Naive thymus-derived CD4-positive, alpha-beta T cell (primary cell): ENCODE measurements at places on chromosomes 5 and 9.

DNA sequence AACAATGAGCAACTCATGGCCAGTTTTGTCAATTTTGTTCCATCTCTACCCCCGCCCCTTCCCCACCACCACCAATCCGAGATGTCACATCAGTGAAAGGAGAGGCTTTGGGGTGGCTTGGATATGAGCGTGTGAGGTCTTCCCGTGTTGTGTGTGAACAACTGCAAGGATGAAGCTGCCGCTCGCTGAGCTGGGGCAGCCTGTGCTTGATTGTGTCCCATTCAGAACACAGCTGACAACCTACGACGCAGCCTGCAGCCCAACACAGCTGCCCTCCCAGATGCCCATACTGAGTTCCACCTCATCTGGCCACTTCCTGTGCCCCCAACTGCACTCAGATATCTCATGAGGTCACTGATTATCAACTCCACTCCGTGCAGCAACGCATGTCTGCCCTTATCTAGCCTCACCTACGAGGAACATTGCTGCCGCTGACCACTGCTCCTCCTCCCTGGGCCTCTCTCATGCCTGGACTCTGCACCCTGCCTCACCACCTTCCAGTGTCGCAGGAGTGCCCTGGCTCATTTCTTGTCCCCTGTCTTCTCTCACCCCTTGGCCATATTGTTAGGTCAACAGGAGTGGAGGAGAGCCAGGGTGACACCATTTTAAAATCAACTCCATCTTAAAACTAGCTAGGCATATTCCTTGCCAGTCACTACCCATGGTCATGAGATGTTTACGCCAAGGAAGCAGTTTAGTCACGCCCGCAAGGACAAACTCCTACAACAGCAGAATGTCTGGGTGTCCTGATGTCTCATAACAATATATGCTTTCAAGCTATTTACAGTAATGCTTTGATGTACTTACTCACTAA is 7.3 kb upstream of the IL4 start:
- no peaks in the 10 kb centered on the region for H3K27me3 ChIP-seq
- no peaks in the 10 kb centered on the region for H3K36me3 ChIP-seq
- H3K27ac ChIP-seq, result no peak overlapping the region
- no peak overlapping the region for H3K4me3 ChIP-seq
- no peak for DNase-seq

- no peaks in the 10 kb centered on the region for H3K27me3 ChIP-seq
- no peak overlapping the region for H3K27ac ChIP-seq
- H3K4me3 ChIP-seq, result no peak overlapping the region
- no peaks in the 10 kb centered on the region for H3K4me1 ChIP-seq
These were observed 7.6 kb downstream of the CRAT start for GRCh38 chr9:129102791-129103594.

DNA sequence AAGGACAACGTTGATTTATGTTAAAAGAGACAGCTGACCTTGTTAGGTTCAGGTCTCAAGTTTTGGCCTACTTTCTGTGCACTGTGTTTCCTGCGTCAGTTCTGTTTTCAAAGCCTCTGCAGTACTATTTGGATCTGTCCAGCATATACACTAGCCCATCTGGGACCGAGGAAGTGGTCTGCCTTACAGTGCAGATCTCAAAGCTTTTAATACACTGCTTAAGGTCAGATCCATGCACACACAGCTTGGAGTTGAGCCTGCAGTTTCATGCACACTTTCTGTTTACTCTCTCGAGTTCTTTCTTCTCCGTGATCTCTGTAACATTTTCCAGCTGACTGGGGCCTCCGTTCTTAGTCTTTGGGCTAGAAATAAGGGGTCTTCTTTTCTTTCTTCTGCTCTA is 24.1 kb downstream of the CARTPT start:
- H3K36me3 ChIP-seq, result no peaks in the 10 kb centered on the region
- no peak for DNase-seq
- no peaks in the 10 kb centered on the region for H3K4me1 ChIP-seq
- H3K4me3 ChIP-seq, result no peak overlapping the region
- no peaks in the 10 kb centered on the region for H3K27me3 ChIP-seq

- no peaks in the 10 kb centered on the region for H3K4me1 ChIP-seq
- no peak overlapping the region for H3K4me3 ChIP-seq
- H3K36me3 ChIP-seq, result no peaks in the 10 kb centered on the region
- H3K27ac ChIP-seq, result no peak overlapping the region
- no peak for DNase-seq
These were observed 102.0 kb upstream of the TSLP start for GRCh38 chr5:110969502-110969901.

GRCh38 chr5:132369007-132369473 is 470 bp upstream of the SLC22A5 start:
- H3K27ac ChIP-seq, result peak overlapping the region; percentile 91
- peaks cover 11% of the 10 kb centered on the region for H3K4me1 ChIP-seq
- H3K4me3 ChIP-seq, result peak overlapping the region; percentile 72
- DNase-seq, result no peak
- H3K36me3 ChIP-seq, result peaks cover 4% of the 10 kb centered on the region
- H3K27me3 ChIP-seq, result no peaks in the 10 kb centered on the region

- H3K4me1 ChIP-seq, result no peaks in the 10 kb centered on the region
- H3K27ac ChIP-seq, result no peak overlapping the region
- DNase-seq, result no peak
- no peaks in the 10 kb centered on the region for H3K36me3 ChIP-seq
- H3K4me3 ChIP-seq, result no peak overlapping the region
These were observed 177.3 kb upstream of the C9orf72 start for GRCh38 chr9:27750566-27750965.

GRCh38 chr5:104456122-104456521 is 893.5 kb upstream of the NUDT12 start:
- H3K36me3 ChIP-seq, result no peaks in the 10 kb centered on the region
- H3K4me3 ChIP-seq, result no peak overlapping the region
- H3K27me3 ChIP-seq, result no peaks in the 10 kb centered on the region
- no peak overlapping the region for H3K27ac ChIP-seq
- no peak for DNase-seq

- H3K27ac ChIP-seq, result no peak overlapping the region
- H3K36me3 ChIP-seq, result no peaks in the 10 kb centered on the region
- DNase-seq, result no peak
These were observed 302.4 kb downstream of the NR3C1 start for GRCh38 chr5:143101121-143101520.

GRCh38 chr9:70069704-70070103 is 26.1 kb downstream of the MAMDC2 start:
- DNase-seq, result no peak
- H3K4me1 ChIP-seq, result no peaks in the 10 kb centered on the region
- no peak overlapping the region for H3K4me3 ChIP-seq
- no peaks in the 10 kb centered on the region for H3K36me3 ChIP-seq

- no peak overlapping the region for H3K27ac ChIP-seq
- DNase-seq, result no peak
- no peak overlapping the region for H3K4me3 ChIP-seq
- no peaks in the 10 kb centered on the region for H3K27me3 ChIP-seq
- H3K36me3 ChIP-seq, result no peaks in the 10 kb centered on the region
These were observed 12.0 kb upstream of the SVEP1 start for GRCh38 chr9:110591526-110591925.

- no peaks in the 10 kb centered on the region for H3K27me3 ChIP-seq
- H3K4me3 ChIP-seq, result no peak overlapping the region
- no peaks in the 10 kb centered on the region for H3K36me3 ChIP-seq
- DNase-seq, result no peak
- no peaks in the 10 kb centered on the region for H3K4me1 ChIP-seq
These were observed 142.5 kb downstream of the RNF180 start for GRCh38 chr5:64308135-64308534.

- no peak overlapping the region for H3K27ac ChIP-seq
- no peak for DNase-seq
- H3K4me3 ChIP-seq, result no peak overlapping the region
- no peaks in the 10 kb centered on the region for H3K36me3 ChIP-seq
- H3K4me1 ChIP-seq, result no peaks in the 10 kb centered on the region
- H3K27me3 ChIP-seq, result no peaks in the 10 kb centered on the region
These were observed 480.4 kb downstream of the CCDC171 start for GRCh38 chr9:16033253-16033652.

DNA sequence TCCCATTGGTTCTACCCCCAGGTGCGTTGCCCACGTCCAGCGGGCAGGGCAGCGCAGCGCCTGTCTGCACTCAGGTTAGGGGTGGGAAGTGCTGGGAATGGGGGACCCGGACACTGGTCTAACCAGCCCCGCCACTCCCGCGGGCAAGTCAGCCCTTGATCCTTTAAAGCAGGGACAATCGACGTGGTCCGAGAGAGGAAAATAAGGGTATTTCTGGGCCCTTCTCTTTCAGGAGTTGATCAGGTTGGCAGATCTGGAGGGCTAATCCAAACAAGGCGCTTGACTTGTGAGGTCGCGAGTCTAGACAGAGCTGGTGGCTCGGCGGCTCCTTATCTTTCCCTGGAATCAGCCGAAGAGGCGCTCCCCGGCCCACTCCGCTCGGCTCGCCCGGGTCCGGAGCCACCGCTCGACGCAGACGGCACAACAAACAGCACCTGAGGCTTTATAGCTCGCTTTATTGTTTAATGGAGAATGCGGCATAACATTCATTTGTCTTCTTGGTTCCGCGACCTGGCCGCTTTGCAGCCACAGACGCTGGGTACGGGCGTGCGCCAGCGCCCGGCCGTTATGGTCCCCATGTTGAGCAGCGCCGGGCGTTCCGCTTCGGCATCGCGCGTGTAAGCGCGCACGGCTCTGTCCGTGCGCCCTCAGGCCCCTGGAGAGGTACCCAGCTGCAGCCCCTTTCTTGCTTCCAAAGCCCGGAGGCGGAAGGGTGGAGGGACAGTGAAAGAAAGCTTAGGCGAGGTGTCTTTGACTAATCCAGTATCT is 15.8 kb downstream of the ISL1 start:
- no peaks in the 10 kb centered on the region for H3K36me3 ChIP-seq
- no peaks in the 10 kb centered on the region for H3K4me1 ChIP-seq
- H3K27ac ChIP-seq, result no peak overlapping the region
- no peaks in the 10 kb centered on the region for H3K27me3 ChIP-seq
- no peak overlapping the region for H3K4me3 ChIP-seq

GRCh38 chr5:135400866-135401265 is 1.8 kb upstream of the MACROH2A1 start:
- H3K4me3 ChIP-seq, result no peak overlapping the region
- H3K27me3 ChIP-seq, result no peaks in the 10 kb centered on the region
- DNase-seq, result no peak
- no peaks in the 10 kb centered on the region for H3K36me3 ChIP-seq

DNA sequence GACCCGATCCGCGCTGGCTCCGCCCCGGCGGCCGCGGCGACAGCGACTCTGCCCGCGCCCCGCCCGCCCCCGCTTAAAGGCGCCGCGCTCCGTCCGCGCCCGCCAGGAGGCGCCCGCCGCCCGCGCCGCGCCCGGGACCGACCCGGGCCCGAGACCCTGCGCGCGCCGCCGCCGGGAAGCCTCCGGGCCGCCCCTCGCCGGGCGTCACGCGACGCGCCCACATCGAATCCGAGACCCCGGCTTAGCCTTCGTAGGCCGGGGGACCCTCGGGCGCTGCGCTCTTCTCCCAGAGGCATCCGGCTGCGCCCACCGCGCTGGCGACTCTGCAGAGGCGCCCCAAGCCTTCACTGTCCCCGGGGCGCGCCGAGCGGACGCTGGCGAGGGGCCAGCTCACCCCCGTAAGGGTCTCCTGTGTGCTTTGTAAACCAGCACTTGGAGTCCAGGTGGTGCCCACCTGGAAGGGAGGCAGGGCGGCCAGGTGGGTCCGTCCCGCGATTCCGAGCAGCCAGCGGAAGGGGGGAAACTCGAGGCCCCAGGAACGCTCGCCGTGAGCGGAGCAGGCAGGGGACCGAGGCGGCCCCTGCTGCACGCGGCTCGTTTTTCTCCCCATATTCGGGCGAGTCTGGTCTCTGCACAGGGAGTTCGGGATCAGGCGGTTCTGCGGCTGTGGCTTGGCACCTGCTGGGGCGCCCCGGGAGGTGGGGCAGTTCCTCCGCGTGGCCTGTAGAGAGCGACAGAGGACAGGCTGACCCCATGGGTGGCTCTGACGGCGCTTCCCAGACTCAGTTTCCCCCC is 423 bp upstream of the ABCA2 start:
- no peaks in the 10 kb centered on the region for H3K27me3 ChIP-seq
- H3K36me3 ChIP-seq, result no peaks in the 10 kb centered on the region
- DNase-seq, result peak; percentile 56

DNA sequence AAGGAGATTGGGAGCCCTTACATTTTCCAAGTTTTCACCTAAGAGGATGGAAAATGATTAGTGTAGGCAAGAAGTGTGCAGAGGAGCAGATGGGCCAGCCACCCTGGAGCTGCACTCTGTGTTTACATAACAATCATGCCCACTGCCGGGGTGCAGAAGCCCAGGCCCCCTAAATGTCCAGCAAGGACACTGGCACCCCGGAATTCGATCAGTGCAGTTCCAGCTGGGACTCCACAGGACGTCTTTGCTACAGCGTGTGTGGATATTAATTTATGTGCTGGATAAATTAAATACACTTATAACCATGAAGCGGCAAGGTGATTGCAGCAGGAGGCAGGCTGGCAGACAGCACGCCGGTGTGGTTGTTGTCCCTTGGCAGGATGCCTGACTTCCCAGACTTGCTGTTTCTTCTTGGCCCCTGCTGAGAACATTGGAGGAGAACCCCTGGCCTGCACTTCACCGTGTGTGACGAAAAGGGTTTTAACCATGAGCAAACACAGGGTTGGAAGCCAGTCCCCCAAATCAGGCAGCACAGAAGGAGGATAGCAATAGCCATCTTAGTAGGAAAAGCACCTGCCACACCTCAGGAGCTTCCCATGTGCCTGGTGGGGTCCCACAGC is 73.7 kb downstream of the GADD45G start:
- no peak for DNase-seq
- no peaks in the 10 kb centered on the region for H3K4me1 ChIP-seq

DNA sequence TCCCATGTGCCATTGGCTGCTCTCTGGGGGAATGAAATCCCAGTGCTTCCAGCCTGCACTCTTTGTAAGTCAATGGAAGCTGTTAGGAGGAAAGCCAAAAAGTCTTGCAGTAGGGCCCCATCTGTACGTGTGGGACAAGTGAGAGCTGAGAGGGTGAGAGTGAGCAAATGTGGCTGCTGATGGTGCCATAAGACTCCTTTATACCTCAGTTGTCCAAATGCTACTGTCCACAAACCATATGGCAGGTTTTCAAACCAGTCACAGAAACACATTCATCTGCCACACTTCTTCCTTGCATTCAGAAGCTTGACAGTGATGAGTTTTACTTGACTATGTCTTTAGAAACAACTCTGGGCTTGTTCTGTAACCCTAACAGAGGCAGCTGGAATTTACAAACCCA is 543.8 kb downstream of the CSNK1G3 start:
- H3K4me1 ChIP-seq, result no peaks in the 10 kb centered on the region
- no peaks in the 10 kb centered on the region for H3K27me3 ChIP-seq
- no peaks in the 10 kb centered on the region for H3K36me3 ChIP-seq
- no peak overlapping the region for H3K27ac ChIP-seq

DNA sequence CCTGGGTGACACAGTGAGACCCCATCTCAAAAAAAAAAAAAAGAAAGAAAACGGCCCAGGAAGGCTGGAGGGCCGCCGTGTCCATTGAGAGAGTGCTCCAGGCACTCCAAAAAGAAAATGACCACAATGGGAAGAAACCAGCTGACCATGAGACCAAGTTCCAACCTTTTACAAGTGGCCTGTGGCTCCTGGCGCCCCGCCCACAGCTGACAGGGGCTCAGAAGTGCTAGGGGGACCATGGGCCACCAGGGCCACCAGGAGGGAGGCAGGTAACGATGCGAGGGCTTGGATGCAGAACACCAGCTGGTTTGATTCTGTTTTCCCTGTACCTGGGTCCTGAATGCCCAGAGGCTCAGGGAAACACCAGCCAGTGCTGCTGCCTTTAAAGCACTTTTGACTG is 34.6 kb downstream of the FXN start:
- H3K27ac ChIP-seq, result no peak overlapping the region
- no peaks in the 10 kb centered on the region for H3K4me1 ChIP-seq
- no peak overlapping the region for H3K4me3 ChIP-seq
- DNase-seq, result no peak
